ENCODE measurements at places on chromosomes 12 and 14. TPM values are rescaled to one million over a fixed set of nuclear protein-coding genes. Genes with fewer than 3 reads are reported as not detected.

Gene GPR135
- 15.2 TPM for total RNA-seq

Gene SDR9C7
- not detected for total RNA-seq

Gene EML1
- 2.4 TPM for total RNA-seq

GRCh38 chr12:6226002-6226678 lies 25.9 kb downstream of the CD9 start:
- no peak for DNase-seq

- DNase-seq, result no peak
These were observed 963.2 kb downstream of the DIO2 start for GRCh38 chr14:79248126-79248525.

GRCh38 chr14:95679148-95679815 lies 6.9 kb upstream of the TCL1B start:
- no peak for DNase-seq

GRCh38 chr12:65619018-65619417 lies 205.3 kb upstream of the HMGA2 start:
- no peak for DNase-seq

DNA sequence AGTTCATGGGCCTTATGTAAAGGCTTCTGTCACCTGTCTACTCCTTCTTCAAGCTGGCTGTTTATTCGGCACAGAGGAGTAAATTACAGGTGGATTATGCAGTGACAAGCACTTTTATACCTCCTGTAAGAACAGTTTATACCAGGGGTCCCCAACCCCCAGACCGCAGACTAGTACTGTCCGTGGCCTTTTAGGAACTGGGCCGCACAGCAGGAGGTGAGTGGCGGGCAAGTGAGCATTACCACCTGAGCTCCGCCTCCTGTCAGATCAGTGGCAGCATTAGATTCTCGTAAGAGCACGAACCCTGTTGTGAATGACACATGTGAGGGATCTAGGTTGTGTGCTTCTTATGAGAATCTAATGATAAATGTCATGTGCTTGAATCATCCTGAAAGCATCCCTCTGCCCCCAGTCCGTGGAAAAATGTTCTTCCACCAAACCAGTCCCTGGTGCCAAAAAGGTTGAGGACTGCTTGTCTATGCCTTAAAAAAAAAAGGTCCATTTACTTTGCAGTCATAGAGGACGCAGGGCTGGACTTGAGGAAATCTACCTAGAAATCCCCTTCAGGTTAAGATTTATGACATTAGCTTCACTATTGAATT lies 78.8 kb downstream of the ETV6 start:
- no peak for DNase-seq

- DNase-seq, result no peak
These were observed 143.4 kb downstream of the BTG1 start for GRCh38 chr12:92002195-92002649.

GRCh38 chr12:59548930-59549329 lies 46.9 kb upstream of the SLC16A7 start:
- peak; percentile 10 for DNase-seq

GRCh38 chr12:51852404-51853137 lies 4.1 kb upstream of the FIGNL2 start:
- DNase-seq, result no peak

GRCh38 chr12:65051218-65051617 lies 69.9 kb downstream of the WIF1 start:
- no peak for DNase-seq

- DNase-seq, result no peak
These were observed 46.9 kb downstream of the RIMBP2 start for GRCh38 chr12:130669205-130669557.

GRCh38 chr12:123131291-123131832 lies 19.5 kb downstream of the PITPNM2 start:
- peak; percentile 42 for DNase-seq

DNA sequence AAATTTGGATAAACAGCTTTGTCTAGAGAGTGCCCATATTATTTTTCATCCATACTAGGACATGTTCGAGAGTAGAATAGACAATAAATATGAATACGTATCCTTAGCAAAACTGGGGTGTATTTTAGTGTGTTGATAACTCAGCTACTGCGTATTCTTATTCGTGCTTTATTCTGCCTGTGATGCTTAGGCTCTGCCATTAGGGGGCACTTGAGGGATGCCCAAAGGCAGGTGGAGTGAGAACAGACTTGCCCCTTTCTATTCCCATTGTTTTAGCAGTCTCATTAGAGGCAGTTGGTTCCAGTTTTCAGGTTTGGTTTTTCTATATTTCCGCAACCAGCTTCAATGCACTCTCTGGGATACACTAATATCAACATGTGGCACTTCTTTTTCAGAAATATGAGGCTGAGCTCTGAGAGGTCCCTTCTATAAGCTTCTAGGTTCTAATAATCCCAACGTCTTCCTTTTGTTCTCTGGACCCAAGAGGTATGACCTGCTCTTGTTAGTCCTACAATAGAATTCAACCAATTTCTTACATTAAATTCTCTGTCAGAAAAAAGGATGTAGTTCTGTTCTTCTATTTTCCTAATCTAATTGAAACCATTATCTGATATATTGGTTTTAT lies 985.7 kb upstream of the FBXO33 start:
- DNase-seq, result peak; percentile 32

All from PC-9 (cell line).